ENCODE measurements at places on chromosomes 1 and 21.

- DNase-seq = peak; percentile 54
These were observed 9.2 kb upstream of the EVA1C start for GRCh38 chr21:32403201-32403777.

DNA sequence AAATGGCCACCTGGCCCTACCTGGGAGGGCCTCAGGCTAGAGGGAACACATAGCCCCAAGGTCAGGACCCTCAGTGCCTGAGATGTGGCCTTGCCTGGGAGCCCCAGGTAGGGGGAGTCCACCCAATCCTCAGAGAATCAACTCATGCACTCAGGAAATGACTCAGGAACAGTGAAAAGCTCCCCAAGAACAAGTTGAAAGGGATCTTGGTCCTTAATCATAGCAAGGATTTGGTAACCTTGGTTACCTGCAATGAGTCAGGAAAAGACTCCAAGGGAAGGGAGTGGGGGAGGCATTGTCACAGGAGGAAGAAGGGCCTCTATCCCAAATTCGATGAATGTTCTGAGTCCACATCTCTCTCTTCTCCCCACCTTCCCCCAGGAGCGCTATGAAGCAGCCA, 17.0 kb downstream of the MAP7D1 start:
- no peak for DNase-seq

GRCh38 chr1:165857046-165857801, 29.8 kb downstream of the UCK2 start:
- DNase-seq = peak; percentile 82

DNA sequence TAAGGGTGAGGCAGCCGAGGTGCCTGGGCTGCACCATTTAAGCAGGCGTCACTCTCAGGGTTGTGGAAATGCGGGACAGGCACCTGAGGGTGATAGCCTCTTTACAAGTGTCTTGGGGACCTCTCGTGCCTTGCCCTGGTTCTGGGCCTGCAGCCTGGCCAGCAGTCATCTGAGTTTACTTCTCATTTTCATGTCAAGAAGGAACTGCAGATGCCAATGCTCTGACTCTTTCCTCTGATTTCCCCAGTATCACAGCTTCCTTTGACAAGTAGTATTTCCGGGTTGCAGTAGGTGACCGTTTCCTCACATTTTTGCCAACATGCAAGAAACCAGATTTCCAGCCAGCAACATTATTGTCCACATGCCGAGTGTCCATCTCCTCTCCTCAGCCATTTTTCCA, 286.9 kb downstream of the DISC1 start:
- DNase-seq = peak; percentile 12

- DNase-seq = no peak
These were observed 5.7 kb downstream of the AGMAT start for GRCh38 chr1:15578921-15579682.

DNA sequence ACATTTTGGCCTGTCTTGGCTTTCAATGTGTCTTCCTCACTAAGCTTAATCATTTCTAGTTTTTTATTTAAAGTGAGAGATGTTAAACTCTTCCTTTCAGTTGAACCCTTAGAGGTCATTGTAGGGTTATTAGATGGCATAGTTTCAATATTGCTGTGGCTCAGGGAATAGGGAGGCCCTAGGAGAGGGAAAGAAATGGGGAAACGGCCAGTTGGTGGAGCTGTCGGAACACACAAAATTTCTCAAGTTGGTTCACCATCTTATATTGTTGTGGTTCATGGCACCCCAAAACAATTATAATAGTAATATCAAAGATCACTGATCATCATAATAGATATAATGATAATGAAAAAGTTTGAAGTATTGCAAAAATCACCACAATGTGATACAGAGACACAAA, 31.4 kb upstream of the KAZN start:
- no peak for DNase-seq

GRCh38 chr1:218439541-218440295, 94.6 kb downstream of the TGFB2 start:
- DNase-seq = no peak

DNA sequence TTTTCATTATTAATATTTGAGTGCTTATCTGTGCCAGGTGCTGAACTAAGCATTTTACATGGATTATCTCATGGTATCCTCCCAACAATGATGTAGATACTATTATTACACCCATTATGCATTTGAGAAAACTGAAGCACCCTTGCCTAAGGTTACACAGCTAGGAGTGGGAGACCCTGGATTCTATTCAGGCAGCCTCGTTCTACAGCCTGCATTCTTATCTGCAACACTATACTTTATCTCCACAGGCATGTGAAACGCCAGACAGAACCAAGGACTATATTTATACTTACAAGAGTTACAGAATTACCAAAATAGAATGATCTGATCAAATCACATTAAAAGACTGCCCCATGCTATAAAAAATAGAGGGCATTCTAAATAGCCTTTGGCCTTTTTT, 22.4 kb downstream of the LPAR3 start:
- no peak for DNase-seq

DNA sequence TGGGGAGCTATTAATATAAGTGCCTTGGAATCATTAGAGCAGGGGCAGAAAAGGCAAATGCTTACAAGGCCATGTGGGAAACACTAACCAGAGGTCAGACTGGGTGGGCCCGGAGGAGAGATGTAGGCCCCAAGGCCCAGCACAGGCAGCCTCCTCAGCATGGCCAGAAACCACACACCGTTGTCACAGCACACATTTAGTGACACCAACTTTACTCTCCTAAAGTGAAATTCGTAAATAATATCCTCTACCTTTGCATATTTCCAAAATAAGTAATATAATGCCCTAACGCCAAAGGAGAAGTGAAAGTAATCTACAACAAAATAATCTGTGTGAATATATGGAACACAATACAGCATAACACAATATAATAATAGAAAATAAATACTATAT, 62.6 kb downstream of the KIF21B start:
- DNase-seq = no peak
